ENCODE measurements at places on chromosomes 6 and 20.

DNA sequence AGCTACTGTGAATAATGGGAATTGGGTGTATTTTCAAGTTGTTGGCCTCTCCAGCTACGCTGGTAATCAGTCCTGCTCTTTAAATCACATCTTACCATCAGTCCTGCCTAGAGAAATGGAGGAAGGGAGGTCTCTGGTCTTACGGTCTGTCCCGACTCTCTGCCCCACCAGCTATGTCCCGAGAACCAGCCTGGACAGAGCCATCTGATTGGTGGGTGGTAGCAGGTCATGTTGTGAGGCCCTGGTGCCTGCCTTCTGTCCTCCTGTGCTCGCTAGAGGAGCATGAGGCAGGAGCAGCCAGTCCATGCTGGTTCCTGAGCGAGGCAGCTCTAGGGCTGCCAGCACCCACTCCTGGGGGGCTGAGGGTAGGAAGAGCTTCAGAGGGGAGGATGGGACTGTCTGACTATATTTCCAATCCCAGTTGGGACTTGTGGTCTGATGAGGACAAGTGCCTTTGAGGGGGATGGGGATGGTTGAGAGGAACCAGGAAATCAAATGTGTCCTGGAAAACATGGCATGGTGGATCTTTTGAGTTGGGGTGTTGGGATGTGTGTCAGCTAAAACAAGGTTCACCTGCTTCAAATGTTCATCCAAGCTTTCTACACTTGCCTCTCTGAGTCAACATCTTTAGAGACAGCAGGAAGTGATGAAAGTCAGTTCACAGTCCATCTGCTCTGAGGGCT is 33.0 kb downstream of the SYNJ2 start:
- peak; percentile 35 for DNase-seq

GRCh38 chr6:92648364-92649086 is 770.8 kb downstream of the EPHA7 start:
- no peak for DNase-seq

DNA sequence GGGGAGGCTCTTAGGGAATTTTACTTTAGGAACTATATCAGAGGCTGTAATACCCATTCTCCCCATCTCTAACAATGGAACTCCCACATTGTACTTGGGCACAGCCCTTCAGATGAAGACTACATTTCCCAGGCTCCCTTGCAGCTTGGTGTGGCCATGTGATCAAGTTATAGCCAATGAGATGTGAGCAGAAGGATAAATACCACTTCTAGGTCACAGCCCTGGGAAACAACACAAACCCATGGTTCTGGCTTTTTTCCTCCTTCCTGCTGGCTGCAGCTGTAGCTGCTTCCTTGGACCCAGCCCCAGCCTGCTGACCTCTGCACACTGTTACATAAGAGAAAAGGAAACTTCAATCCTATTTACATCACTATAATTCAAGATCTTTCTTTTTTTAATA is 445.9 kb upstream of the JARID2 start:
- DNase-seq, result peak; percentile 84

DNA sequence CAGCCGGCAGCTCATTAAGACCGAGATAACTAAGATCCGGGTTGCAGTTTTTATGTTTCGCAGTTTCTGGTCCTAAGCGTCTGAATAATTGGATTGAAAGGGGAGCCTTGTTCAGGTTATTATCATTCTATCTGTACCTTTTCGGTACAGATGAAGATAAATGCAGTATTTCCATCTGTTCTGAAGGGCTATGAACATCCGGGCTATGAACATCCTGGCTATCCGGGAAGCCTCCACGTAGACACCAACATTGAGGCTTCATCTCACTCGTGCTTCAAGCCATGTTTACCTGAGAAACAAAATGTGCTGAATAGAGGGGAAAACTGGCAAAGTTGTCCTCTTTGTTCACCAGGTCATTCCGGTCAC is 399 bp upstream of the REPS1 start:
- DNase-seq, result peak; percentile 17

- no peak for DNase-seq
These were observed 91.0 kb downstream of the COL12A1 start for GRCh38 chr6:75114806-75115205.

DNA sequence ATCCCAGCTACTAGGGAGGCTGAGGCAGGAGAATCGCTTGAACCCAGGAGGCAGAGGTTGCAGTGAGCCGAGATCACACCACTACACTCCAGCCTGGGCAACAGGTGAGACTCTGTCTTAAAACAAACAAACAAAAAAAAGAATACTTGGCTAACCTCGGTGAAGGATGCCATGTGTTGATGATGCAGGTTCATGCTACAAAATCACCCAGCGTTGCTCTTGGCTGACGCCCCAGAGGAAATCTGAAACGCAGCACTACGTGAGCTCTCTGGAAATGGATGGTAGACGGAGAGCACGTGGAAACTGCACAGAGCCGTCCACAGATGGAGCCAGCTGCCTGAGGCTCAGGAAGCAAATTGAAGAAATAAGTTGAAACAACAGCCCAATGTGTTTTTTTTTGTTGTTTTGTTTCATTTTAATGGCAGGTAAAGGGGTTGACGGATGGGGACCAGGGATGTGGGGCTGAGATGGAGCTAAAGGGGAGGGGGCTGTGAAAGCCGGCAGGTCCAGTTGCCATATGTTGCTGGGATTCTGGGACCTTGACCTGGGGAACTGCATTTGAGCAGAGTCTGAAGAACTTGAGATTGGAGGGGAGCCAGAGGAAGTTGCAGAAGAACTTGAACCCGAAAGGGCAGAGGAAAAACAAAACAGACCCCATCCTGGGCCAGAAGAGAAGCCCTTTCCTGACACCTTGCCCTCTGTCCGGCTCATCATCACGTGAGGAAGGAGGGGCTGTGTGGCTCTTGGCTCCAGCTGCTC is 12.8 kb upstream of the MANBAL start:
- DNase-seq, result peak; percentile 76

DNA sequence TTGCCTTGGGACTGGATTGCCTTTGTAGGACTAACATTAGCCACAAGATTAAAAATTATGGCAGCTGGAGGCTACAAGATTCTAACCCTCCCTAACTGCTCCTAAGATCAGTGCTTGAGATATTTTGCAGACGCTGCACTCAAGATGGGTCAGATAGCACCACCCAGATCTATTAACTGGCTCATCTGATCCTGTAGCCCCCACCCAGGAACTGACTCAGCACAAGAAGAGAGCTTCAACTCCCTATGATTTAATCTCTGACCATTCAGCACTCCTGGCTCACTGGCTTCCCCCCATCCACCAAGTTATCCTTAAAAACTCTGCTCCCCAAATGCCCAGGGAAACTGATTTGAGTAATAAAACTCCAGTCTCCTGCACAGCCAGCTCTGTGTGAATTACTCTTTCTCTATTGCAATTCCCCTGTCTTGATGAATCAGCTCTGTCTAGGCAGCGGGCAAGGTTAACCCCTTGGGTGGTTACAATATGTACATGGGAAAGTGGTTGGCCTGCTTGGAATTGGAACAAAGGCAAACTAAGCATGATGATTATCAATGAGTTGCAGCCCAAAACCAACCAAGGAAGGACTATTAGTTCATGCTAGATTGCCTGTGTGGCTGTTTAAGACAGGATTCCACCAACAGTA is 111.3 kb downstream of the OR2B2 start:
- no peak for DNase-seq

GRCh38 chr20:48620154-48620506 is 207.7 kb downstream of the PREX1 start:
- no peak for DNase-seq

- peak; percentile 49 for DNase-seq
These were observed 1.3 kb downstream of the RIPOR3 start for GRCh38 chr20:50689864-50690649.

DNA sequence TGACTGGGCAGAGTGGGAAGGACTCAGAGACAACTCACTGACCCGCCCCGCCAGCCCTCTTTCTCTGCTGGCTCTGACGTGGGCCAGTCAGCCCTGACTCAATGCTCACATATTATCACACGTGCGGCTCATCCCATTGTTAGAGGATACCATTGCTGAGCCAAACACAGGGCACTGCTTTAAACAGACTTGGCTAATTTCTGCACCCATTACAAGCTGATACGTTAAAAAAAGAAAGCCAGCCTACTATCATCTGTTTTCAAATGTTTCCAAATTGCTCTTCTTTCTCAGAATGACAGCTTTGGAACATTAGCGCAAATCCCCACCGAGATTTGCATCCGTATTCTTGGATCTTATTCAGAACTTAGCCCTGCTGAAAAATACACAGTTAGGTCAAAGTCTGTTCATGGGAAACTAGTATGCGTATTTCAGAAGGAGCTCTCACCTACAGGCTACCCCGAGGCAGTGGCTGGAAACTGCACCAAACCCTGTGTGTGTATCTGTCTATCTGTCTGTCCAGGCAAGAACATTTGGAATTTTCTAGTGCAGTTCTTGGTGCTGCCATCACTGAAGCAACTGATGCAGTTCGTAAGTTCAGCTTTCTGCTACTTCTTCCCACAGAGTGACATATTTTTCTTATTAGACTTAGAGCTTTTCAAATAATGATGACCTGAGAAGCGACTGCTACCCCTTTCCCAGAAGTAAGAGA is 32.8 kb downstream of the RAMACL start:
- DNase-seq, result peak; percentile 88

DNA sequence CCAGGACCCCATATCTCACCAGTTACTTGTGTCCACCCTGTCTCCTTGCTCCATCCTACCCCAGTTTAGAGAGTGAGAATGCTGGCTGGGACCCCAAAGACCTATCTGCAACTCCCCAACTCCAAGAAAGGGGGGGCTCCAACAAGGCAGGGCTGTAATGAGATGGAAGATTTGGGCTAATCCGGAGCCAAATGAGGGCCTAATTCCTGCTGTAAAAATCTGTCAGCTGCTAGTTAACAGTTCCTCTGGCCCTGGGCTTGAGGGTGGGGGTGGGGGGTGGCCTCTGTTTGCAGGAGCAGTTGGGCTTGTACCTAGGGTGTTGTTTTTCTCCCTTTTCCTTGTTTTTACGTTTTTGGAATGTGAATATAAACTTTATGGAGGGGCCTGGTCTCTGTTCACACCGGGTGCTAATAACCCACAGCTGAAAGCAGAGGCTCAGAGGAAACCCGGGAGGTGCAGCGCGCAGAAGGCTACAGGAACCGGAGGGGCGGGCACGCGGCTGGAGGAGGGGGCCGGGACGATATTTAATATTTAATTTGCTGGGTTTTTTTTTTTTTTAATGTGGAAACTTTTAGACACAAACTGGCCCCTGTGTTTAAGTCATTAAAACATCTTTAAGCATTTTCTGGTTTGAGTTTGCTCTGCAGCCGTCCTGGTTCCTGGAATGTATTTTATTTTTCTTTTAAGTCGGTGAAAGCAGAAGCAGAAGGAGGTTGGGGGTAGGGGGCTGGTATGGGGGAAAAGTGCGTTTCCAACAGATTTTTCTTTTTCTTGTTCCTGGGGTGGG is 70.7 kb downstream of the NCR2 start:
- DNase-seq, result no peak

GRCh38 chr6:119079283-119079809 is 882 bp upstream of the FAM184A start:
- peak; percentile 19 for DNase-seq

Measured in AG10803 (cell line).